ENCODE measurements at places on chromosomes 4 and X.
A peak's percentile ranks its signal among the peaks of the same experiment; 100 is the strongest.

- no peak for DNase-seq
Measured at GRCh38 chrX:30804462-30804861, 84.6 kb downstream of the TAB3 start.

GRCh38 chrX:1506916-1507315 is 30.1 kb downstream of the P2RY8 start:
- peak; percentile 22 for DNase-seq

GRCh38 chr4:87445964-87446363 is 23.6 kb downstream of the NUDT9 start:
- DNase-seq = no peak

DNA sequence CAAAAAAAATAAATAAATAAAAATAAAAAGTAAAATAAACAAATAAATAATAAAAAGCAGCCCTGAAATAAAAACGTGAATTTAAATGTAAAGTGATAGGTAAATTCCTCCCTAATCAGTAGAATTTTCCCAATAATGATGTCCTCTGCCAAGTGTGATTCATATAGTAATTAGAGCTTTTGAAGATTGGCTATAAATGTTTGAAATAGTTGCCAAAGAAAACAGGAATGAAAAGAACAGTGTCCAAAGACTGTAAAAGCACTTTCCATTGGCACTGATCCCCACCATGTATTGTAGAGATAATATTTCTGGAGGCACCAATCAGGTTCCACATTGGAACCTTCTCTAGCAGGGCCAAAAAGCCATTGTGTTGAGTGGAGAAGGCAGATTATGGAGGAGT is 25.9 kb upstream of the SMARCAD1 start:
- no peak for DNase-seq

DNA sequence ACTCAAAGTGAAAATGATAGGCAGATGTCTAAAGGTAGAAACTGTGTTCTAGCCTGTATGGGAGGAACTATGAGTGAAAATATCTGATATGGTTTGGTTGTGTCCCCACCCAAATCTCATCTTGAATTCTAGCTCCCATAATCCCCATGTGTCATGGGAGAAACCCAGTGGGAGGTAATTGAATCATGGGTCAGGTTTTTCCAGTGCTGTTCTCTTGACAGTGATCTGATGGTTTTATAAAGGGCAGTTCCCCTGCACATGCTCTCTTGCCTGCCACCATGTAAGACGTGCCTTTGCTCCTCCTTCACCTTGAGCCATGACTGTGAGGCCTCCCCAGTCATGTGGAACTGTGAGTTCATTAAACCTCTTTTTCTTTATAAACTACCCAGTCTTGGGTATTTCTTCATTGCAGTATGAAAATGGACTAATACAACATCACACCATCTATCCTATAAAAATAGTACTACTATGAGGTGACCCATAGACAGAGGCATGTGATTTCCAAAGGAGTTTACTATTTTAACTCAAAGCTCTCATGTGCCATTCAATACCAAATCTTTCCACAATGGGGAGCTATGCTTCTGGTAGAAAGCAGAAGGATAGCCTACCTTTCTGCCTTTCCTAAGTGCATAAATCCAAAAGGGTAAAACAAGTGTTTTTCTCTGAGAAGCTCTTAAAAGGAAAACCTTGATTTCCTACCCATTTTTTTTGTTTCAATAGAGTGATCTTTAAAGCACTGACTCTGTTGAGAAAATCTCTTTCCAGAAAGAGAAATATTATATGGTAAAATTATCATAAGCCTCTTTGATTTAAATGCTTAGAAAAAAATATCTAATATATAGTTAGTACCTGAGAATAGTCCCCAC is 38.8 kb downstream of the SEC31A start:
- no peak for DNase-seq

- no peak for DNase-seq
Measured at GRCh38 chr4:183871581-183871980, 33.5 kb upstream of the STOX2 start.

- DNase-seq = no peak
Measured at GRCh38 chrX:133454491-133454914, 39.2 kb upstream of the GPC4 start.

- DNase-seq = no peak
Measured at GRCh38 chr4:78409612-78410202, 141.9 kb upstream of the ANXA3 start.

- no peak for DNase-seq
Measured at GRCh38 chrX:150372280-150372679, 9.2 kb downstream of the MAMLD1 start.

DNA sequence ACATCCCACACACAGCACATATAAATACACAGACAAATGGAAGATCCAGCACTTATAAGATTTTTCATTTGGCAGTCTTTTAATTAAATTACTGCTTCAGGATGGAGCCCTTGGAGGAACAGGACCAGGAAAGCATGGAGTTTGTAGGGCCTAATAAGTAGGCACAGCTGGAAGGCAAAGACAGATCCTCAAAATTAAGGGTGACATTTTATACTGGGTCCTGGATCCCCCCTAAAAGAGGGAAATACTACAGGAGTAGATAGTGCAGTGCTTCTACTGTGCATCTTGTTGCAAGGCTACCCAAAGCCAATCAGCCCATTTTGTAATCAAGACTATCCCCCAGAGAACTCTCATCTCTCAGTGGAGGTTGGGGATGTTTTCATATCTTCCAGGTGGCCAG is 1860.7 kb upstream of the PCDH10 start:
- no peak for DNase-seq

GRCh38 chr4:998096-998691 is 5.0 kb upstream of the SLC26A1 start:
- DNase-seq = no peak

DNA sequence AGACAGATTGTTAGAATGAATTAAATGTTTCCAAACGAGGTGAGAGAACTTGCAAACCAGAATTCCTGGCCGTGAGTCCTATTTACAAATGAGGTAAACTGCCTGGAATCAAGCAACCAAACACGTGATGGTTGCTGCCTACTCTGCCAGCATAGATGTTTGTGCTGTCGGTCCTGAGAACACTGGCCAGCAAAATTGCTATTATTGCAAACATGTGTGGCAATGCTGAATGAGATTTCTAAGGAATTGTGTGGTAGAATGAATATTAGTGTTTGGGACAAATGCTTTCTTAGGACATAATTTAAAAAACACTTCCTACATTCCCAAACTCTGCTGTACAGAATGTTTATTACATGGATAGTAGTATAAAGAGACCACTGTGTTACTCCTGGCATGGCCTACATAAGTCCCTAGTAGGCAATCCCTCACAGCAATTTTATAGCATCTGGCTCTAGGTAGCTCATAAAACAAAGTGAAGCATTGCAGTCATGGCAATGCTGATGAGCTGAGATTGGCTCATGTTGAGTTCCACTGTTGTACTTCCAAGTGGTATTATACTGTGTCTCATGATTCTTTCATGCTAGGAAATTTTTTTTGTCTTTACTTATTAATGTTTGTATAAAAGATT is 605.2 kb upstream of the EPHA5 start:
- DNase-seq = no peak

- no peak for DNase-seq
Measured at GRCh38 chr4:87053802-87054767, 119.3 kb downstream of the AFF1 start.

- no peak for DNase-seq
Measured at GRCh38 chr4:129708784-129709183, 612.8 kb downstream of the C4orf33 start.

GRCh38 chr4:184103527-184104264 is 114.0 kb downstream of the ENPP6 start:
- DNase-seq = no peak

DNA sequence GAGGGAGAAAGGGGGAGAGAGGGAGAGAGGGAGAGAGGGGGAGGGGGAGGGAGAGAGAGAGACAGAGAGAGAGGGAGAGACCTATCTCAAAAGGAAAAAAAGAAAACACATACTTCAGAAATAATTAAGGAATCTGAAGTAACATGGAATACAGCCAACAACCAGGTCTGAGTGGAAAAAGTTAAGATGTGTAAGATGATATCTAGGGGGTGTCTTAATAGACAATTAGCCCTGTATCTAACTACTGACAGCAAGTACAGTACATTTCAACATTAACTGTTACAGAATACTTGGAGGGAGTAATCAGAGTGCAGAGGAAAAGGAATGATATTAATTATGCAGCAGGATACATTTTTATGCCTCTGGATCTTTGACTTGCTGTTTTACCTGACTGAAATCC is 22.4 kb downstream of the NUP54 start:
- no peak for DNase-seq

GRCh38 chr4:168124008-168124641 is 31.8 kb downstream of the ANXA10 start:
- no peak for DNase-seq

- no peak for DNase-seq
Measured at GRCh38 chr4:24179201-24179840, 289.5 kb upstream of the PPARGC1A start.

- DNase-seq = no peak
Measured at GRCh38 chrX:10619425-10620046, 849 bp downstream of the MID1 start.

DNA sequence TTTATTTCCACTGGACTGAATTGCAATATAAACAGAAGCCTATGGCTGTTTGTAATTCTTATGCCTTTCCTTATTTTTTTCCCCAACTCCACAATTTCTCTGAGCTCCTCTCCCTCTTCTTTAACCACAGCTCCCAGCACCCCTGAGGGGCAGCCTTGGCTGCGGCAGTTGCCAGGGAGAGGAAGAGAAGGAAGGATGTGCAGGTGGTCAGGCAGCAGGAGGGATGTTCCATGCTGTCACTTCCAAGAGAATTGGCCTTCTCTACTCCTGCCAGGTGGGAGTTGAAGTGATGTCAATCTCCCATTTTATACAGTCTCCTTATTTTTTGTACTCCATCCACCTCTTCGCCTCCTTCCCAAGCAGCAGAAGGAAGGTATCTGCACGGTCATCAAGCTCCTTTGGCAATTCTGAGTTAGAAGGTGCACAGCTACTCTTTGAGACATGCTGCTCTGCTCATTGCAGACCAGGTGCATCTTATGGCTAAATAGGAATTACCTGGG is 343.3 kb upstream of the RPS6KA3 start:
- DNase-seq = no peak

DNA sequence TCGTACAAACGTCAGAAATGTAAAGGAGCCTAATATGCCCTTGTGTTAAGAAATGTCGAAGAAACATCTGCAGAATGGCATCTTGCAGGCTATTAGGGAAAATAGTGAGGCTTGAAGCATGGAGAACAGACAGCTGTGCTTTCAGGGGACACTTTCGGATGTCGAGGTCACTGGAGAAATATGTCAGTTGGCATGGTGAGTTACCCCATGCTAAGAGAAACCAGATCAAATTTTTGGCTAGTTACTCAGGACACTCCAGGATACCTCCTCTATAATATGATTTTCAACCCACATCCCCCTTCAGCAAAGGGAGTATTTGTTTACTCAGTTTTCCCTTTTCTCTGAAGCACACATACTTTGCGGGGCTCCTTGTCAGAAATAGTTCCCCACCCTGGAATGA is 171.4 kb downstream of the GPC3 start:
- DNase-seq = no peak

DNA sequence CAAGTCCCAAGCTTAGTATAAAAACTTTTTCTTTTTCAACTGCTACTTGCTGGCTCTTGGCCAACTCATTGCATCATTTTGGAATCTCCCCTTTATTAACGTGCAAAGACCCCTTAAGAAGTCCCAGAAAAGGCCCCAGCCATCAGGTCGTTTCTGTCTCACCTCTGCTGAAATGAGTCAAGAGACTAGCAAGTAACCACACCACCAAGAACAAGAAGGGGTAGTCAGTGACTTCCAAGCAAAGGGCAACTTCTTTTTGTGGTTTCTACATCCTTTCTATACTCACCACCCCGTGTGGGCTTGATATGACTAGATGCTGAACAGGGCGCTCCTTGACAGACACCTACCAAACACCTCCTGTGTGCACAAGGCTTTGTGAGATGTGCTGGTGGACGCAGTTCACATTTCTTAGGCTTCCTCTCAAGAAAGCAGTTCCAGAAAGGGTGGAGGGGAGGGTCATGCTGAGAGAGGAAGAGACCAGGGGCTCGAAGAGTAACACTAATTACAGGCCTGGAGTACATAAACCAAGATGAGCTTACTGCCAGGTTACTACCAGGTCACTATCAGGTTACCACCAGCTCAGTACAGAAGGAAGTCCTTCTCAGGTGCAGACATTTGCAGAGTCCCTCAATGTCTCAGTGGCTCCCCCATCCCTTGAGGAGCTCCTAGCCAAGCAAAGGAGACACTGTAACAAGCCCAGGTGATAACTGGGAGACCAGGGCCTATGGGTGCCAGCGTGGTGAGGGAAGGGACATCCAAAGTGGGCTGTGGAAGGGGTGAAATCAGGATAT is 19.3 kb downstream of the JAKMIP1 start:
- peak; percentile 75 for DNase-seq

DNA sequence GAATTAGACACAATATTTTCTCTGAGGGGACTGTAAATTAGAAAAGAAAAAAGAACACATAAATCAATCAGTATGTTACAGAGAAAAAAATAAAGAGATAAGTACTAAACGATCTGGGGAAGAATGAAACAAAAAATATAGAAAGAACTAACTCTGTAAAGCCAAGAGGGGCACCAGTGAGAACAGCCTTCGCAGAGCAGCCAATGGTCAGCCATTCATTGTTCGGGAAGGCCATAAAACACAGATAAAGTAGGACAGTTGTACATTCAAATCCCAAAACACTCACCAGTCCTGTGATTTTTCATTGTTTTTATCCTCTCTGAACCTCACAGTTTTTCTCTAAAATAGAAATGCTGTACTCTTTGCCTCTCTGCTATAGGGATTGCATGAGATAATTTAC is 127.9 kb downstream of the NEK1 start:
- DNase-seq = no peak

GRCh38 chrX:23783589-23784469 is 856 bp downstream of the SAT1 start:
- no peak for DNase-seq

DNA sequence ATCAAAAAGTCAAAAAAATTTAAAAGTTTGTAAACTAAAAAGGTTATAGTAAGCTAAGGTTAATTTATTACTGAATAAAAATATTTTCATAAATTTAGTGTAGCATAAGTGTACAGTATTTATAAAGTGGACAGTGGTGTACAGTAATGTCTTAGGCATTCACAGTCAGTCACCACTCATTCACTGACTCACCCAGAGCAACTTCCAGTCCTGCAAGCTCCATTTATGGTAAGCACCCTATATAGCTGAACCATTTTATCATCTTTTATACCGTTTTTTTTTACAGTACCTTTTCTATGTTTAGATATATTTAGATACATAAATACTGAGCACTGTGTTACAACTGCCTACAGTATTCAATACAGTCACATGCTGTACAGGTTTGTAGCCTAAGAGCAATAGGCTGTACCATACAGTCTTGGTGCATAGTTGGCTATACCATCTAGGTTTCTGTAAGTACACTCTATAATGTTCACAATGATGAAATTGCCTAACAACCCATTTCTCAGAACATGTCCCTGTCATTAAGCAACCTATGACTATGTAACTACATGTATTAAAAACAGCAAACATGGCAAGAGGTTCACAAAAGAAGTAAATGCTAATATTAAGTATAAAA is 18.6 kb downstream of the ACSL4 start:
- no peak for DNase-seq

Measured in stimulated activated CD8-positive, alpha-beta memory T cell treated with anti-CD3 and anti-CD28 coated beads, Interleukin-4, amount 100 ng/mL, for 48 hours (primary cell).